ENCODE measurements at places on chromosomes 7 and 10.

DNA sequence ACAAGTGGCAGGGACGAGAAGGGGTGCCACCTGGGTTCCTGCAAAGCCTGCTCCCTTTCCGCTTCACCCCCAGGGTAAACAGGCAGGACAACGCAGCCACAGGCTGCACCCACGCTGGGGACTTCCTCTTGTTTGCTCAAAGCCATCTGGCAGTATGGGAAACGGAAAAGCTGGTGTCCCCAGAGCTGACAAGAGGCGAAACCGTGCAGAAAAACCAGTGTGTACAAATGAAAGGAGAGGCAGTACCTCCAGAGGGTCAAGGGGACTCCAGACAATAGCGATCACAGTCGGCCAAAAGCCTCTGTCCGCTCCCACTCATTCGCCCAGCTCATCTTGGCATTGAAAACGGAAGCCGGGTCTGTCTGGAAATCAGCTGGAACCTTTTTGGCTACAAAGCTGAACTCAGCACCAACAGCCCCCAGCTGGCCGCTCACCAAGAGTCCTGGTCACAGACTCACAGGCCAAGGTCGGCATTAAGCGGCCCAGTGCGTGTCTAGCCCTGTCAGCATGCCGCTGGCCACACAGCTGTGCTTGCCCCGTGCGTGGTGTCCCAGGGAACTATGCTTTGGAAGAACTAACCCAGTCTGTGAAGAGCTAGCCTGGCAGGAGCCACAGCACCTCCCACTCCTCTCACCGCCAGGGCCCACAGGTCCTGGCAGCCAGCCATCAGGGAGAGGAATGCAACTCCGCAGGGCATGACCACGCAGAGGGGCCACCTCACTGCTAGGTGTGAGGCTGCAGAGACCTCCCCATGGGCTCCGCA lies 10.4 kb downstream of the TNS3 start:
- H3K36me3 ChIP-seq, result no peaks in the 10 kb centered on the region
- no peaks in the 10 kb centered on the region for H3K27me3 ChIP-seq
- peak overlapping the region; percentile 47 for H3K27ac ChIP-seq
- peak; percentile 85 for DNase-seq
- H3K4me1 ChIP-seq, result peaks cover 22% of the 10 kb centered on the region
- H3K4me3 ChIP-seq, result peak overlapping the region; percentile 45

- peak; percentile 27 for DNase-seq
- no peaks in the 10 kb centered on the region for H3K4me1 ChIP-seq
- H3K4me3 ChIP-seq, result no peak overlapping the region
- no peak overlapping the region for H3K27ac ChIP-seq
- no peaks in the 10 kb centered on the region for H3K36me3 ChIP-seq
These were observed 1336.0 kb upstream of the CELF2 start for GRCh38 chr10:9681655-9682054.

DNA sequence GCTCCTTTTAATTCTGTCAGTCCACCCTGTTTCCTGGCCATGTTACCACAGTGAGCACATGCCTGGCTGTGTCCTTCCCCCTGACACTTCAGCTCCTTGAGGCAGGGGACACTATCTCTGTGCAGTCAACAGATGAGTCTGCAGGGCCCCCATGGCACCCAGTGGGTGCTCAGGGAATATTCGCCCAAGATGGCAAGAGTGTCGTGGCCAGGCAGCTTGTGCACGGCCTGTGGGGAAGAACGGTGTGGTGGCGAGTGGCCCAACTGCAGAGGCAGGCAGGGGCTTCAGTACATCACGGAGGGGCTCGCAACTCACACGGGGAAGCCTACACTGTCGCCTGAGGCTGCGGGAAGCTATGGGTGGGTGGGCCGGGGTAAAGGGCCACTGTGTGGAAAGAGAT lies 91.1 kb downstream of the TRRAP start:
- no peak overlapping the region for H3K4me3 ChIP-seq
- DNase-seq, result no peak
- H3K27me3 ChIP-seq, result no peaks in the 10 kb centered on the region
- H3K4me1 ChIP-seq, result no peaks in the 10 kb centered on the region
- no peak overlapping the region for H3K27ac ChIP-seq
- peaks cover 78% of the 10 kb centered on the region for H3K36me3 ChIP-seq

DNA sequence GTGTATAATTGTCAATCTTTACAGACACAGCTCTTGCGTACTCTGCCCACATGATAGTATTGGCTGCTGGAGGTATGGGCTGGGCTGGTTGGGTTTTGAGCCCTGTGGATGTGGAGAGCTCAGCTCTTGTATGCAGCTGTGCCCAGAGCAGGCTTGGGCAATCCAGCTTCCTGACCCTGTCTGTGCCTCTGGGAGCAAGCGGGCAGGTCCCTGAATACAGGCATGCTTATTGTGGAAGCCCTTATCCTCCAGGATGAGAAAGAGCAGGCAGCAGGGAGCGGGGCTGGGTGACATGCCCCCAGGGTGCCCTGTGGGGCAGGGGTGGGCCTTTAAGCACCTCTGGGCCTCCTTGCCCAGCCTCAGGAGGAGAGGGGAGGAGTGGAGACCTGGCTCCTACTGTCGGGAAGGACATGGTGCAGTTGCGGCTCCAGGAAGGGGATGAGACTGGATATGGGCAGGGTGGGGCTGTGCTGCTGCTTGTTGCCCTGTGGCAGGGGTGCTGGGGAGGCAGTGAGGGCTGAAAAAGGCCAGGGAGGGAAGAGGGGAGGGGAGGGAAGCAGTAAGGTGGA lies 32.7 kb upstream of the SH2D4B start:
- H3K36me3 ChIP-seq, result no peaks in the 10 kb centered on the region
- no peak overlapping the region for H3K4me3 ChIP-seq
- H3K27me3 ChIP-seq, result no peaks in the 10 kb centered on the region
- DNase-seq, result no peak
- H3K27ac ChIP-seq, result no peak overlapping the region
- peaks cover 23% of the 10 kb centered on the region for H3K4me1 ChIP-seq

GRCh38 chr10:123761038-123761428 lies 94.9 kb downstream of the GPR26 start:
- H3K4me3 ChIP-seq, result no peak overlapping the region
- H3K4me1 ChIP-seq, result no peaks in the 10 kb centered on the region
- no peak for DNase-seq
- peaks cover 6% of the 10 kb centered on the region for H3K27me3 ChIP-seq
- H3K27ac ChIP-seq, result no peak overlapping the region
